ELR (cell line): ENCODE measurements at places on chromosomes 16 and 17.

DNA sequence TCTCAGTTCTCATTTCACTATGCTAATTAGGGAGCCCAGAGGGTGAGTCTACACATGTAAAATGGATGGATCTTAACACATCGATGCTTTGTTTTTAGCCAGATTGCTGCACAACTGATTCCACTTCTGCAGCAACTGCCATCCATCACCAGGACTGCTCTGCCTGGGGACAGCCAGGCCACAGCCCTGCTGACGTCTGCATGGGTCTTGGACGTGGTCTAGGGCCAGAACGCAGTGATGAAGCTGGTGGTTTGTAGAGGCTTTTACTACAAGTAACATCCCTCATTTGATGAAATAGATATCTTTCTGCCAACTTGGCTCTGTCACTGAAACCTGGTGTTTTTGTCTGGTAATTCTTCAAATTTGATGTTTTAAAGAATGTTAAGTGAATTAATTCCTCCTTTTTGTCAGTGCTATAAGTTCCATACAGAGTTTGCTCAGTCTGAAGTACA lies 50.6 kb downstream of the MARCHF10 start:
- no peak for DNase-seq

- no peak for DNase-seq
Measured at GRCh38 chr17:22461460-22462145, 769.3 kb downstream of the KCNJ18 start.

- DNase-seq = no peak
Measured at GRCh38 chr16:87648236-87648635, 45.9 kb downstream of the JPH3 start.

DNA sequence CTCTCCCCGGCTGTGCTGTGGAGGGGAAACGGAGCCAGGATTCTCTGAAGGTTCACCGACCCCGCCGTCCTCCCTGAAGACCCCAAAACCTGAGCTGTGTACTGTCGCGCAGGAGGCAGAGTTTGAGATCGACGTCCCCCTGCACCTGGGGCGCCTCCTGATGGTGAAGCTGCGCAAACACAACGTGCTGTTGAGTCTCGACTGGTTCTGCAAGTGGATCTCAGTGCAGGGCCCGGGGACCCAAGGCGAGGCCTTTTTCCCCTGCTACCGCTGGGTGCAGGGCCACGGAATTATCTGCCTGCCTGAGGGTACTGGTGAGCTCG lies 62.6 kb upstream of the TEKT1 start:
- peak; percentile 17 for DNase-seq

DNA sequence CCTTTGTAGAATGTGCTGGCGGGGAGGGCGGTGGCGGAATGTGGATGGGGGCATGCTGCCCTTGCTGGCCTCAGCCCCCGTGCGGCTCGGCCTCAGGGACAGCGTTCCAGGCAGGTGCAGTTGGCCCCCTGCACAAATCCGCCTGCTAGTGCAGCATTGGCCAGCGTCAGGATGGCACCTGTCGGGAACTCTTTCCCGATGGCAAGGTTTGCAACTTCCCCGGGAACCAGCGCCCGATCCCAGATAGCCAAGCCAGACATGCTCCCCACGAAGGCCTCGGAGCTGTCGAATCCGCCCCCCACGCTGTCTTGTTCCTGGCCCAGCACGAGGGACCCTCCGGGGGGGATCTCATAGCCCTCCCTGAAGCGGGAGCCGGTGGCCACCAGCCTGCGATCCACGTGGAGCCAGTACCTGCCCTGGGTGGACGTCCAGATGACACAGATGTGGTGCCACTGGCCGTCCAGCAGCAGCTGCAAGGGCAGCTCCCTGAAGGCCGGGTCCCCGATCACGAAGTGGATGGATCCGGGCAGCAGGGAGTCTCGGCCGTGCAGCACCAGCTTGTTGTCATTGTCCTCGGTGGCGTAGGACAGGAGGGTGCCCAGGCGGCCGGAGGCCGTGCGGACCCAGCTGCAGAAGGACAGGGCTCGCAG lies 2.8 kb downstream of the PTX4 start:
- DNase-seq = no peak

- no peak for DNase-seq
Measured at GRCh38 chr17:80177986-80178595, 8.3 kb downstream of the CARD14 start.

DNA sequence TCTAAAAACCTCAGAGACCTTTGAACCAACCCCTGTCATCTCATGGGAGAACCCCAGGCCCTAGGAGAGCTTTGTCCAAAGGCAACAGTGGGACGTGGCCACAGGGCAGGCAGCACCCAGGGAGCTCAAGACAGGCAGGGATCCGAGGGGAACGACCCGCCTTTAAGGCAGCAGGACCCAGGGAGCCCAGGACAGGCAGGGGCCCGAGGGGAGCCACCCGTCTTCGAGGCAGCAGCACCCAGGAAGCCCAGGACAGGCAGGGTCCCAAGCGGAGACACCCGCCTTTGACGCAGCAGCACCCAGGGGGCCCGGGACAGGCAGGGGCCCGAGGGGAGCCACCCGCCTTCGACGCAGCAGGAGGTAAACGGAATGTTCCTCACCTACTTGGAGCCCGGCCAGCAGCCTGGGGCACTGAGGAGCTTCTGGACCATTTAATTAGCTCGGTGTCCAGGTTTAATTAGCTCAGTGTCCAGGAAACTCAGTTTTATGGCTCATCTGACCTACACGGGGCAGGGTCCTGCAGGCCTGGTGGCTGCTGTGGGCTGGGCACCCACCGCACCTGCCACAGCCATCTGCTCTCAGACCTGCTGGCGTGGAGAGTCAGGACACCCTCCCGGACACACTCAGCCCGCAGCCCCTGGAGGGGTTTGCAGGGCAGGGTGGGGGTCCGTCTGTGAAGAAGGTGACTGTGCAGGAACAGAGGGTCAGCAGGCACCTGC lies 24.4 kb downstream of the PIEZO1 start:
- DNase-seq = no peak

DNA sequence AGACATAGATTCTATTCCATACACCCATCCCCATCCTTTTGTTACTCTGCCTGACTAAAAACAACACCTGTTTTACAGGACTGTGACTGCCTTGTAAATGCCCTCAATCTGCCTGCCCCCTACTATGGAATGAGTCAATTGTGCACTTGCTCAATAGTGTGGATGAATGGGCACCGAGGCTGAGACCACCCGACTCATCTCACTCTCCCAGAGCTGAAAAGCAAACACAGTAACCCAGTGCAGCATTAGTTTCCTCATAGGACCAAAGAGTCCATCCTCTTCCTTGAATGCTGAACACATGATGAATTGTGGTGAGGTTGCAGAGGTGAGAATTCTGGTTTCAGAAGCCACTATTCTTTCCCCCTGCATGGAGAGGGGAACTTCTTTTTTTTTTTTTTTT lies 233.7 kb downstream of the ZFHX3 start:
- peak; percentile 18 for DNase-seq

DNA sequence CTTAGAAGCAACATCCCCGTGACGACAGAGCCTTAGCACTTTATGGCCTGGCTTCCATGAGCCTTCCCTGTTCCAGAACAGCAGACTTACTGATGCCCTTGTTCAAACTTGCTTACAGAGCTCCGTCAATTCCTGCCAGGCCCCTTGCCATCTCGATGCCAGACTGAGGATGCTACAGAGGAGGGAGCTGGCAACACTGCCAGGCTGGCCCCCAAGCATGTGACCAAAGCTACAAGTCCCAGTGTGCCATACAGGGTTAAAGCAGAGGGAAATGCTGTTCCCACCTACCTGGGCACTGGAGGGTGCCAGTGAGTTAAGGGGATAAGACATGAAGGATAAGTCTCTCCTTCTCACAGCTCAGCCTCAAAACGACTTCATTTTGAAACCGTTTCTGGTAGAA lies 33.5 kb upstream of the SREBF1 start:
- DNase-seq = no peak

DNA sequence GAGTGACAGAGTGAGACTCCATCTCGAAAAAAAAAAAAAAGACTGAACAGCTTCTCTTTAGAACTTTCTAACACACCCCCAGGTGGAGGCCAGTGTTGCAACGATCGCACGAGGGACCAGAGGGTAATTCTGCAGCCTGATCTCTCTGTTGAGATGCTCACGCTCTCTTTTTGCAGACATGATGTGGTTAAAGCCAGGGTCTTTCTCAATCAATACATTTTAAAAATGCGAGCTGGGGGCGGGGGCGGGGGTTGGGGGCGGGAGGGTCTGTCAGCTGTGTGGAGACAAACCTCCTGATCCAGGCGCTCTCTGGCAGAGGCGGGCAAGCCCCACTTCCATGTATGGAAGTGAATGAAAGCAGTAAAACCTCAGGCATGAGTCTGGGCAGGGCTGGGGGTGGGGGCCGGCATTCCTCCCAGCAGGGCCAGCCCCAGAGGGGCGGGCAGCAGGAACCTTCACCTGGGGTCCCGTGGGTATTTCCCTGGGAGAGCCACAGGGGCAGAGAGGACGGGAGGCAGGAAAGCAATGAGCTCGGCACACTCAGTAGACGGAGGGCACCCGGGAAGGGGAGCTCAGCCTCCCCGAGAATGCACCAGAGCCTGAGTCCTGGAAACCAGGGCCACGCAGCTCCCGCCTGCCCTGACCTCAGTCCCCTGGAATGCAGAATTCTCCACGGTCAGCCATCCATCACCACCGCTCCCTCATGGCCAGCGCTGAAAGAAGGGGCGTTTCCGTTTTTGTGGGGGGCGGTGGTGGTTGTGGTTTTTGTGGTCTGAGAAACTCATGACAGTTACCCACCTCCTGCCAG lies 28.0 kb downstream of the NXN start:
- peak; percentile 95 for DNase-seq

DNA sequence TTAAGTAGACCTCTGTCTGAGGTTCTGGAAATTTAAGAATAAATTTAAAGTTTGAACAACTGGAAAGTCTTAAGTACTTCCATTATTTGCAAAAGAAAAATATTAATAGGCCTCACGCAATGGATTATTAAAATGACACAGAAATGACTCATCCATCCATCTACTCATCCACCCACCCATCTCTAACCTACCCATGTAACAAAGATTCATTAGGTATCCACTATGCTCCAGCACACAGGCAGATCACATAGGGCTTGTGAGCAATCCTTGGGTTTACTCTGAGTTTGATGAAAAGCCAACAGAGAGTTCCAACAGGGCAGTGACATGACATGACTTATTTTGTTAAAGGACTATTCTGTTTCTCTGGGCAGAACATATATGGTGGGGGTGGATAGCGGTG lies 93.3 kb downstream of the HELZ start:
- DNase-seq = peak; percentile 85

GRCh38 chr16:30777591-30778297 lies 9.3 kb downstream of the ZNF629 start:
- no peak for DNase-seq

DNA sequence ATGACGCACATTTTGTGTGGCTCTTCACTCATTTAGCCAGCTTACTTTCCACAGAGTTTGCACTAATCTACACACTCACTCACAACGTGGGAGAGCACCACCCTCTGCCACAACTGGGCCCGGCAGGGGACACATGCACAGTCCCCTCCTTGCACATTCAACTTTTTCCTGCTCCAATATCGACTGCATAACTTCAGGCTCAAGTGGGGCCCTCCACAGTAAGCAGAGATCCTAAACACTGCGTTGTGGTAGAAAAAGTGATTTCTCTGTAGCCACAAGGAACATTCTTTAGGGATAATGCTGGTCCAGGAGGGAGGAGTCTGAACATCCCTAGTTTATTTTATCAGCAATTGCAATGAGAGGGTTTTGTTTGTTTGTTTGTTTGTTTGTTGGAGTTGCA lies 40.0 kb downstream of the MRPS23 start:
- DNase-seq = no peak

DNA sequence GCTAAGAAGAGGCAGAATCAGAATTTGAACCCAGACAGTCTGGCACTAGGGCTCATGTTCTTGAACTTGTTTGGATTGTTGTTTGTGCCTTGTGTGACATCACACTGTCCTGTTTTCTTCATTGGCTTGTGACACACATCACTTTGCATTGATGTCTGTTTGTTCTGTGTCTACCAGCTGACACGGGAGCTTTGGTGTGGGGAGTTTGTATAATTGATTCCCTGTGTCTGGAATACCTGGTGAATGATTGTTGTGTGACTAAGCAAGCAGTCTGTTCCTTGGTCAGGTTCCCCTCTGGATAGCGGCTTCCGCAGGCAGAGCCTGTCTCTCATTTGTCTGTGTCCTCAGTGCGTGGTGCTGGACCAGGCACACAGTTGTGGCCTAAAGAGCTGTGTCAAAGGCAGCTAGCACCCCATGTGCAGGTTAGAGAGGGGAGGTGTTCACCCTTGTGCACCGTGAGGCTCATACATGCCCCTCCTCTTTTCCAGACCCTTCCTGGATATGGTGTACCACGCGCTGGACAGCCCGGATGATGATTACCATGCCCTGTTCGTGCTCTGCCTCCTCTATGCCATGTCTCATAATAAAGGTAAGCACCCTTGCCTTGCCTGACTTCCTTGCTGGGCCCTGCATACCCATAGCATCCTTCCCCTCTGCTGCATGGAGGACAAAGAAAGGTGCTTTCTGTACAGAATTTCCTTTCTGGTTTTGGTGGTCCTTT lies 80.1 kb downstream of the CLEC16A start:
- DNase-seq = no peak

DNA sequence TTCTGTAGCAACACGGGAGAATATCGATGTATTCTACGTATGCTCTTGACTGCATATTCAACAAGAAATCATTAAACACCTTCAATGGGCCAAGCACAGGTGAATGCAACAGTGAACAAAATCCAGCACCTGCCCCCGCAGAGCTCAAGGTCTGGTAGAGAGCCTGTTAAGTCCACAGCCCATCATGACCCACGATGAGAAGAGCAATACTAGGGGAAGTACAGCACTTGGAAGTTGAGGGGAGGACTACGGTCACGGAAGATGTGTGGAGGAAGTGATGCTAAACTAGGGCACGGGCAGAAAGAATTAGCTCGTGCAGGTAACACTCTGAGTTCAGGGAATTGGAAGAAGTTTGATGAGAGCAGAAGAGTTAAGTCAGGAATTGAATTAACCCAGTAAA lies 253.6 kb downstream of the HAPSTR1 start:
- DNase-seq = no peak

DNA sequence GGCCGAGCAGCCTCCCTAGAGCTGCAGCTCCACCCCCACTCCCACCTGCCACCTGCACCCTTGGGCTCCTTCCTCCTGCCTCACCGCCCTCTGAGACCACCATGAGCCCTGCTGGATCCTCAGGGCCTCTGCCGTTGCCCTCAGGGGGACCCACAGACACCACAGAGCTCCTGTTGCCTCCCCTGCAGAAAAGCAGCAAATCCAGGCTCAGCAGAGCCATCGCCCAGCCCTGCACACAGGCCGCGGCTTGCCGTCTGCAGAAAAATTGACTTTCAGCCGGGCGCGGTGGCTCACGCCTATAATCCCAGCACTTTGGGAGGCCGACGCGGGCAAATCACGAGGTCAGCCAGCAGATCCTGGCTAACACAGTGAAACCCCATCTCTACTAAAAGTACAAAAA lies 7.0 kb upstream of the PPP1R27 start:
- DNase-seq = no peak

DNA sequence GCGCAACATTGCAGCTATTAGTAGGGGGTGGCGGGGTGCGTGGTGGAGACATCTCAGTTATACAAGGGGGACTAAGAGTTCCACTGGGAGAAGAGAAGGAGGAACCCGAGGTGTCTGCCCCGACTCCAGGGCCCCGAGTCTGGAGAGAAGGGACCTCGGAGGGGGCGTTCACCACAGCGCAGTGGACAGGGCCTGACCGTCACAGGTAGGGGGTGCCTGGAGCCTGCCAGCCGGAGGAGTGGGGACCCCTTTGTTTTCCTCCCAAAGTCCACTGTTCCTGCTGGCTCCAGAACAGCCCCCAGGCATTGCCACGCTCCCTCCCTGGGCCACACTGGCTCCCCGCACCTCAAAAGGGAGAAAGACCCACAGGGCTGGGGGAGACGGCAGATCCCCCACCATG lies 175.9 kb upstream of the TNRC6C start:
- no peak for DNase-seq

GRCh38 chr17:55407641-55408566 lies 13.7 kb downstream of the MMD start:
- no peak for DNase-seq
